ENCODE measurements at places on chromosomes 2 and 18.

DNA sequence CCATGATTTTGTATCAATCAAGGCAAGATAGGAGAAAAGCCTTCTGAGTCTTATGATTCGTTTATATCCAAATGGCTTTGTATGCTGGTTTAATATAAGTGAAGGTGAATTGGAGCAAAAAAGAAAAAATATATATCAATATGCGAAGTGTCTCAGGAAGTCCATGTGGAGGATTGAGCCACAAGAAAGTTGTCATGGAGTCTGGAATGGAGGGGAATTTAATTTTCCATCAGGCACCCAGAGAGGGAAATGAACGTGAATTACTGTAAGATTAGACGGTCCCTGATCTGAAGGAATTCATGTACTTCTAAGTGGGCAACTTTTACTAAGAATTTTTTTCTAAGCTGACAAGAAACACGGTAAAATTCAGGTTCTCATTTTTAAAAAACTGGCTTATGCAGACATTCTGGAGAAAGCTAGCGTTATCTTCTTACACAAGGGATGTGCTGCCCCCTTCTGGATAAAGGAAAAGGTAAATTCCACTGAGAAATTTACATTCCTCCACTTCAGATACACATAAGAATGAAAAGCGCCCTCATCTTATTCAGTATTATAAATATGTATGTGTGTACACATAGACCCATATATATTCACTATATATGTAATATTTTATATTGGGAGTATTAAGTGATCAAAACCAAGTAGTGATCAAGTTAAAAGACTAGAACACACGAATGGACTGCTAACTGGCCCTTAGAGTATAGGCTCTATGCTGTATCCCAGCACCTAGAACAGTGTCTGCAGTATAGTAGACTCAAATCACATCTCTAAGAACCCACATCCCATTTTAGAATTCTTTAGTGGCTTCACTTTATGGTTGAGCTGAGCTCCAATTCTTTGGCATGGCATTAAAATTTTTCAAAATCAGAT is 289.0 kb upstream of the TFPI start:
- no peak for DNase-seq

DNA sequence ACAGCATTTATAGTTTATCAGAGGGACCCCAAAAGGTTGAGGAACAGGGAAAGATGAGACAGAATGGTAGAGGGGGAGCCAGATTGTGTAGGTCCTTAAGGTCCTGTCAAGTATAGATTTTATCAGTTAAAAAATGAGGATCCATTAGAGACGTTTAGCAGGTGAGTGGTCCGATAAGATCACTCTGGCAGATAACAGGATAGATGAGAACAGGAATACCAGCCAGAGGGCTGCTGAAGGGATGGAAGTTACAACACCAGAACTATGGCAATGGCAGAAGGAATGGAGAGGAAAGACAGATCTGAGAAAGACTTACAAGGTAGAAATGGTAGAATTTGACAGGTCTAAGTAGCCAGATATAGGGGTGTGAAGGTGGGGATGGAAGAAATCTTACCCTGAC is 141.7 kb downstream of the CDH20 start:
- DNase-seq, result no peak

DNA sequence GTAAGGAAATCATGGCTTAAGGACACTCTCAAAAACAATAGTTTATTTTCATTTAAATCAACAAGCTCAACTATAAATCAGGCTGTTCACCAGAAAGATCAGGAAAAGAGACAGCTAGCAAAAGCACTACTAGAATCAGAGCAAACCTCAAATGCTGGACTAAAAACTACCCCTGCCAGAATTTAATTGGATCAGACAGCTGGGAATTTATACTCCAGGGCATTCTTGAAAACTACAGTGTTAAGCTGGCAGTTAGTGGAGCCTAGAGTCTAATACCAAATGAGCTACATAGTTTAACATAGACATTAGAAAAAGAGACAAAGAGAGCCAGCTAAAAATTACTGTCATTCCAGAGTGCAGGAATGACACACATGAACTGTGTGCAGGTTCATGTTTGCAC is 1016.4 kb upstream of the CRIM1 start:
- DNase-seq, result no peak

DNA sequence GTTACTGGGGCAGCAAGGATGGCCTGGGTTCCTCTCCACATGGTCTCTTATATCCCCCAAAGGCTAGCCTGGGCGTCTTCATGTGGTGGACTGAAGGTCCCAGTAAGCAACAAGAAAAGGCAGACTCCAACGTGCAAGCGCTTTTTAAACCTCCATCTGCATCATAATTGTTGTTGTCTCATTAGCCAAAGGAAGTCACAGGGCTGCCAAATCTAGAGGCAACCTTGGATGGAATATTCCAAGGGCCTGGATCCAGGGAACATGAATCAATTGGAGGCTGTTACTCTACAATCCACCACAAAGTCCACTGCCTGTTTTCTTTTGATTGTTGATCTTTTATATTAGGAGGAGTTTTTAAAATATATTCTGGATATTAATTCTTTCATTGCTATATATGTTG is 118.8 kb downstream of the SH3RF3 start:
- no peak for DNase-seq

DNA sequence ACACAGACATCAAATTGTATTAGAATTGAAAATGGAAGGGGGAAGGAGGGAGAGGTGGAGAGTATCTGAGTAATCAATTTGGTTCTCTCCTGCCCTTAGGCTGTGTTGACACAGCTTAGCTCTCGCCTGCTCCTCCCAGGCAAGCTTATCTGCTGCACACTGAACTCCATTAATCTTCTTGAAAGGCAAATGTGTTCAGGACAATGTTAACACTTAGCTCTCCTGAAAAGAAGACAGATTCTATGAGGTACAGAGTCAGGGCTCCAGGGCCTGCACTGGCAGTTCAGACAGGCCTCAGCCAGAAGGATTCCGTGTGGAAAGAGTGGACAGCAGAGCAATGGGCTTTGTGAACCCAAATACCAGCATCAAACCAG is 430.0 kb upstream of the TNP1 start:
- no peak for DNase-seq

DNA sequence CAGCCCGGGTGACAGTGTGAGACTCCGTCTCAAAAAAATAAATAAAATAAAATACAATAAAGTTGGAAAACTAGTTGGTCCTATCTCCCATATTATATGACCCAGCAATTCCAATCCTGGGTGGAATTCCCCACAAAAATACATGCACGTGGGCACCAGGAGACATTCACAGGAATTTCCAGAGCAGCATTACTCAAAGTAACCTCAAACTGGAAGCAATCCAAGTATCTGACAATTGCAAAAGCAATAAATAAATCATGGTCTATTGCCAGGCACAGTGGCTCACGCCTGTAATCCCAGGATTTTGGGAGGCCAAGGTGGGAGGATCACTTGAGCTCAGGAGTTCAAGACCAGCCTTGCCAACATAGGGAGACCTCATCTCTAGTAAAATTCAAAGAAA is 101.2 kb upstream of the MAP4K4 start:
- no peak for DNase-seq

DNA sequence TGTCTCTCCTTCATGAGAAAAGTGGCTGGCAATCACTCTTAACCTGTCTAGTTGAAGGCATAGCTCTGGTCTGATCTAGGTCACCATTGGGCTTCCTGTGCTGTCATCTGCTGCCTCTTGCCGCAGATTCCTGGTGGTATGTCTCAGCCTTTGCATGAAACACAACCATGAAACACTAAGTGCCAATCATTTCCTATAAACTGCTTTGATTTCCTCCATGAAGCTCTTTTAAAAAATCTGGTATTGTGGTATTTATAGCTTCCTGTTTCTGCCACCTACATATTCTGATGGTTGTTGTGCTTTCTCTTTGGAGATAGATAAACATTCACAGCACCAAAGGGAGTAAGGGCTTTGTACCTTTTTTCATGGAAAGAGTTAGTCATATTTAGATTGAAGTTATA is 120.0 kb upstream of the EPC2 start:
- DNase-seq, result peak; percentile 49

DNA sequence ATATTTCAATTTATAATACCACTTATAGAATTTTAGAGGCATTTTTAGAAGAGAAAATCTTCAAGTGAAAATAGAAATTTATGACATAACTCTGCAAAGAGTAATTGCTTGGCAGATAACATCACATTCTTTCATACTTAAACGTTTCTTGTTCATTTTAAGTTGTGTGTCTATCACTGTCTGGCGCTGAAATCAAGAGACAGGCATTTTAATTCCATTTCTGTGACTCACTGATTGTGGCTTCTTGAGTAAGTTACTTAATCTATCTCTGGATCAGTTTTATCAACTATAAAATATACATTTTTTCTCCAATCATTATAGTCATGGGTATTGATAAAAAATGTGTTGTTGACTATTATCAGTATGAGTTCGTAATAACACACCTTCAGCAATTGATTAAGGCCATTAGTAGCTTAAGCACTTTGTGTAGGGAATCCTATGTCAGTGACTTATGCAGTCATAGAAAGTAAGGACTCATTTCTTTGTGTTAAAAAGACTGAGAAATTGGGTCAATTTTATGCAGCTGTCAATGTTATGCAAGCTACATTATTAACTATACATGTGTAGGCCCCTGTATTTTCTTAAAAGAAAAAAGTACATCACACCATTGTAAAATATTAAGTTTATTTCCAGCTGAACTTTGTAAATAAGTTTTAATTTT is 497.3 kb downstream of the CCDC85A start:
- DNase-seq, result no peak

Measured in T-helper 9 cell (primary cell).